ENCODE measurements at places on chromosomes 1 and 21.

DNA sequence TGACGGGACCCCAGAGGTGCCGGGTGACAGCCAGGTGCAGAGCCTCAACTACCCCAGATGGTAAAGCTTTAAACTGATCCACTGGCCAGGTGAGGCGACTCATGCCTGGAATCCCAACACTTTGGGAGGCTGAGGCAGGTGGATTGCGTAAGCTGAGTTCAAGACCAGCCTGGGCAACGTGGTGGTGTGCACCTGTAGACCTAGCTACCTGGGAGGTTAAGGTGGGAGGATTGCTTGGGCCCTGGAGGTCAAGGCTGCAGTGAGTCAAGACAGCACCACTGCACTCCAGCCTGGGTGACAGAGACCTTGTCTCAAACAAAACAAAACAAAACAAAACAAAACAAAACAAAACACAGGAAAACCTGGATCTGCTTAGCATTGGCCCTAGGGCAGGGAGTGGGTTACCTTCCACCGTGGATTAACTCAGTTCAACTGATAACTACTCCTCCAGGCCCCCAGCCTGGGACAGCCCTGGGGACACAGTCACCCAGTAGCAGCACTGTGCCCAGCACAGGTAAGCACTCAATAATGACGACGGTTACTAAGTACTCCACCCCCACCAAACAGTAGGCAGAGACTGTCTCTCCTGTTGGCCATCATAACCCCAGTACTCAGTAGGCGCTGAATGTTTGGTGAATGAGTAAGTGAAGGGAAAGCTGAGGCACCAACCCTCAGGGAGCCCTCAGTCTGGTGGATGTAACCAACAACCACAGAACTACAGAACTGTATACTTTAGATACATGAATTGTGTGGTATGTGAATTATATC is 21.6 kb downstream of the SLC66A1 start:
- DNase-seq, result no peak

GRCh38 chr1:234273981-234274380 is 99.3 kb upstream of the COA6 start:
- DNase-seq, result peak; percentile 11

DNA sequence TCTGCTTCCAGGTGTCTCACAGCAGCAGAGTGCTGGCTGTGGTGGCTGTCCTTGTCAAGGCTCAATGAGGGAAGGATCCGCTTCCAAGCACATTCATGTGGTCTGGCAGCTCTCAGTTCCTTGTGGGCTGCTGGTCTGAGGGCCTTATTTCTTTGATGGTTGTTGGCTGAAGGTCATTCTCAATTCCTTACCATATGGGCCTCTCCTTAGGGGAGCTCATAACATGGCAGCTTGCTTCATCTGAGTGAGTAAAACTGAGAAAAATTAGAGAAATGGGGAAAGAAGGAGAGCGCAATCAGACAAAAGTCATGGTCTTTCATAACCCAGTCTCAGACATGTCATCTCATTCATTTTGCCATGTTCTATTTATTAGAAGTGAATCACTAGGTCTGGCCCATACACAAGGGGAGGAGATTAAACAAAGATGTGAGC is 81.7 kb upstream of the TSPAN2 start:
- peak; percentile 87 for DNase-seq

GRCh38 chr1:4653328-4653660 is 1.1 kb upstream of the AJAP1 start:
- no peak for DNase-seq

DNA sequence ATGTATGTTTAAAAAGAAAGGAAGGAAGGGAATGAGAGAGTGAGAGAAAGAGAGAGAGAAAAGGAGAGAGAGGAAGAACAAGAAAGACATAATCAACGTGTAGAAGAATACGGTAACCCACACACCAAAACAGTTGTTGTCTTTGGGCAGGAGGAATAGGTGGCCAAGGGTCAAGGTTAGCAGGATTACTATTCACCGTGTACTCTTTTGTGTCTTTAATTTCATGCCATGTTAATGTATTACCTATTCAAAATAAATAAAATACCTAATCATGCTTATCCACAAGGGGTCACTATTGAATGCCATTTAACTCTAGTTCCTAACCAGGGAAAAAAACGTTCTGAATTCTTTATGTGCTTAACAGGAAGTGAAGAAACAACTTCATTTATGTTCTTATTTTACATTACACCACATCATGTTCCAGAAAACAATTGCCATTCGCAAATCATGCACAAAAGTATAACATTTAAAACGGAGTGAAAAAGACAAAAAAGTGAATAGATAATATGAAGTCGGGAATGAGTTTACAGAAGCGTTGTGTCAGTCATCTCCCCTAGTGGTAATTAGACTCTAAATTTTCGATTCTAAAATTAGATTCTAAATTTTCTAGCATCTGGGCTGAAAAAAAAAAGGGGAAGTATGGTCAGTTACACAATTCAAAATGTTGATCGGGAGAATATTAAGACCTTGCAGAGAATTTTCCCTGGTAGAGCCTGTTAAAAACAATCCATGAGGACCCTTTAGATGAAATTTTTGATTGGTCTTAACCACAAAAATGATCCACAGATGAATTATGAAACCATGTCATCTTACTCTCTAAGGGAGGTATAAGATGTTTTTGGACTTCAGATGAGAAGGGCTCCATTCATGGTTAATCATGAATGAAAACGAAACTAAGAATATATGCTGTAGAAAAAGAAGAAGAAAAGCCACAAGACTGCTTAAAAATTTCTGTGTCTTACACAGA is 700 bp upstream of the KMO start:
- no peak for DNase-seq

- DNase-seq, result no peak
Observed at GRCh38 chr1:30515755-30516484, 207.5 kb downstream of the MATN1 start.

DNA sequence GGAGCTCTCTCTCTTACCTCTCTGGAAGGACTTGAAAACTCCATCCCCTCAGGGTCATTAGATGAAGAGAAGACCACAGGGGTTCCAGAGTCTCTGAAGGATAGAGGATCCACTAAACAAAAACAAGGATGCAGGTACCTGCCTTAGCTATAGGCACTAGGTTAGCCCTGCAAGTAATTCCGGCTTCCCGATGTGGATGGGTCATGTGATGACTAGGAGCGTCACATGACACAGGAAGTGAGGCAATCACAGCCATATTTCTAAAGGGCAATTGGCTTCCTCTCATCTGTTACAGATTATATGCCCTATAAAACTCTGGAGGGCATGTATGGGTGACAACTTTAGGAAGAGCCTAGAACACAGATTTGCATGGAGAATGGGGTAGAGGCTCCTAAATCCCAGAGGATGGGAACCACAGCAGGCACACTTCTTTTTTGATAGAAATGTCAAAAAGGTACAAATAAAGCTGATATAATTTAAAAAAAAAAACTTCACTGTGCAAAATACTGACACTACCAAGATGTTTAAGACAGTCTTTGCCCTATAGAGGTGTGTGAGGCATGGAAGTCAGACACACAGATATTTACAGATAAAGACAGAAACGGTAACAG is 14.1 kb downstream of the ENTREP3 start:
- DNase-seq, result no peak

GRCh38 chr1:247865416-247865815 is 8.4 kb downstream of the TRIM58 start:
- no peak for DNase-seq

DNA sequence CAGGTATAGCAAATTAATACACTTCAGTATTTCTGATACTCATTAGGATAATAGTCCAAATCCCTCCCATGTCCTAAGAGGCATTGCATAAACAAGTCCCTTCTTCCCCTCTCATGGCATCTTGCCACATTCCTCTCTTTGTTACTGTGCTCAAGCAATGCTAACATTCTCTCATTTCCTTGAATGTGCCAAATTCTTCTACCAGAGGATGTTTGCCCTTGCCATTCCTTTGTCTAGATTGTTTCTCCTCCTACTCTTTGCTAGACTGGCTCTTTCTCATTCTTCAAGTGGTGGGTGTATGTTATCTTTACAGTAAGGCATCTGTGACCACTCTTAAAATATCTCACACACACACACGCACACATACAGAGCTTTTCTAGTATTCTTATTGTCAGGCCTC is 621.0 kb upstream of the CXADR start:
- DNase-seq, result no peak

GRCh38 chr1:185626344-185626743 is 107.8 kb upstream of the HMCN1 start:
- no peak for DNase-seq

GRCh38 chr1:91404151-91405012 is at the start of gene HFM1:
Gene HFM1, minus strand, starts transcription at chr1:91404837. Its CDS starts 3,755 bp downstream, at chr1:91401082.
- DNase-seq, result no peak

- DNase-seq, result no peak
Observed at GRCh38 chr1:224348137-224348536, 8.5 kb upstream of the CNIH4 start.

DNA sequence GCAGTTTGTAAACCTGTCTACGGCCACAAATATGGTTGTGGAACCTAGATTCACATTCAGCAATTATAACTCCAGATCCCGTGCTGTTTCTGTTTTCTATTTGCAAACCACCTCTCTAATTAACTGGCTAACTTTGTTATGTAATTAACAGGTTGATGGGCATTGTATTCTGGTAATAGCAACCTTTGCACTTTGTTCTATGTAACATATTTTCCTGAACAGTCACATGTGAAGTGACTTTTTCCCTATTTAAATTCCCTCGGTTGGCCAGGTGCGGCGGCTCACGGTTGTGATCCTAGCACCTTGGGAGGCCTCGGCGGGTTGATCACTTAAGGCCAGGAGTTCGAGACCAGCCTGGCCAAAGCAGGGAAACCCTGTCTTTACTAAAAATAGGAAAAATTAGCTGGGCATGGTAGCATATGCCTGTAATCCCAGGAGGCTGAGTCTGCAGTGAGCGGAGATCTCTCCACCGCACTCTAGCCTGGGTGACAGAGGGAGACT is 1.4 kb downstream of the ACADM start:
- no peak for DNase-seq

GRCh38 chr1:67361641-67362040 is 54.0 kb downstream of the IL12RB2 start:
- no peak for DNase-seq

DNA sequence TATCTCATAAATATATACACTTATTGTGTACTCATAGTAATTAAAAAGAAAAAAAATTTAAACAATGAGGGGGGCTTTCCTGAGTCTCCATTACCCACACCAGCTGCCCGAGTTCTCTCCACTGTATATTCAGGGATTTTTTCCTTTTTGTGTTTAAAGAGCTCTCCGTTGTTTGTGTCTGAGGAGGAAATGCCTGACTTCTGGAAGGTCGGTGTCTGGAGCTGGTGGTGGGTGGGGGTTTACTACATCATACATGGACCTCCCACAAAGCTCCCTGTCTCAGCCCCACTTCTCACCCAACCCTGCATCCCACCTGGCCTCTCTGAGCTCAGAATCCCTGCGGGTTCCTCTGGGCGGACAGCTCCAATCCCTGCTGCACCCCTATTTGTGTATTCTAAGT is 64.1 kb upstream of the ETV3 start:
- no peak for DNase-seq

DNA sequence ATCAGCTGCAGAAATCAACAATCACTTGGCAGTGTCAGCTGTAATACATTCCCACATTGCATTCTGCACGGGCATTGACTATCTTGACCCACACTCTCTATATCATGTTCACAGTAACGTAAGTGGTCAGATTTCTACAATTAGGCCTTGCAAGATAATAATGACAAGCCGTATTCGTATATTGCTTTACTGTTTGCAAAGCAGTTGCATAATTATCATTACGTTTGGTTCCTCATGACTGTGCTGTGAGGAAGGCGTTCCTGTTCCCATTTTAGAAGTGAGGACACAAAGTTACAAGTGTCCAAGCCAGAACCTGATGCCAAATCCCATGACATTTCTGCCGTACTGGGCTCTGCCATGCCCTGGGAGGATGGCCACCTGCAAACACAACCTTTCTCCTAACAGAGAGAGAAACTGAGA is 53.5 kb upstream of the TARBP1 start:
- no peak for DNase-seq

GRCh38 chr1:197392541-197392940 is 124.5 kb downstream of the CRB1 start:
- no peak for DNase-seq

- DNase-seq, result no peak
Observed at GRCh38 chr1:51650198-51650597, 33.3 kb downstream of the OSBPL9 start.

GRCh38 chr21:41877901-41878830 is 978 bp downstream of the PRDM15 start:
- DNase-seq, result no peak

GRCh38 chr1:58305622-58306021 is 240.9 kb downstream of the OMA1 start:
- no peak for DNase-seq

DNA sequence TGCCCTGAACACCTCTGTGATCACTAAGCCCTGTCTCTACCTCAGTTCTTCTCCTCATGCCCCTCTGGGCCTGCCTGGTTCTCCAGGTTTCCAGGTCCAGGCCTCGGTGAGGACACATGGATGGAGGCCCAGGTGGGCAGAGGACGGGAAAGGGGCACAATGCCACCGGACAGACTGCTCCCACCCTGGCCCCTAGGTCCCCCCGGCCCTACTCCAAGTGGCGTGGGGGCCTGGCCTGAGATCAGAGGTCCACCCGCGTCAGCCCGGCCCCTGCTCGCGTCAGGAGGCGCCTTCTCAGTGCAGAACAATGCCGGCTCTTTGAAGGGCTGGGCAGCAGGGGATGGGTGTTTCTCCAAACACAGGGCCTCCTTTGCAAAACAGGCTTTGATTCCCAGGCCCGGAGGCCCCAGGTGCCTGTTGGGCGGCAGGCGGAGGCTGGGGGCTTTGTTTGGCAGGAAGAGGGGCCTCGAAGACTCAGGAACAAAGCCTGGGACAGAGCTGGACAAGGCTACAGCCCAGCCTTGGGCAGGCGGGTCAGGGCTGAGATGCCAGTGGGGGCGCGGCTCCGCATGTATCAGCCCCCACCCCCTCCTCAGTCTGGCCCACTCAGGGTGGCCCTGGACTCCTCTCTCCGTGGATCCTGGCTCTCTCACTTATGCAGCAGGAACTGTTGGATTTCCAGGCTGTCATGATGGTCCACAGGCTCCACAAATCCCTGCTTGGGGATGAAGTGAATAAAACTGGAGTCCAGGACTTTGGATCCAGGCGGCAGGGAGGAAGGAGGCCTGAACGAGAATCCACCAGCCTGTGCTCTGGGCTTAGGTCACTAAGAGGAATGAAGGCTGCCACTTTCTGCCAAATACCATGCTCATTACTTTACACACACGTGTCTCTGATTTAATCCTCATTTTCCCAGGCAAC is 77.4 kb upstream of the SLC2A1 start:
- DNase-seq, result no peak

GRCh38 chr1:234530672-234531071 is 51.7 kb upstream of the TARBP1 start:
- no peak for DNase-seq

DNA sequence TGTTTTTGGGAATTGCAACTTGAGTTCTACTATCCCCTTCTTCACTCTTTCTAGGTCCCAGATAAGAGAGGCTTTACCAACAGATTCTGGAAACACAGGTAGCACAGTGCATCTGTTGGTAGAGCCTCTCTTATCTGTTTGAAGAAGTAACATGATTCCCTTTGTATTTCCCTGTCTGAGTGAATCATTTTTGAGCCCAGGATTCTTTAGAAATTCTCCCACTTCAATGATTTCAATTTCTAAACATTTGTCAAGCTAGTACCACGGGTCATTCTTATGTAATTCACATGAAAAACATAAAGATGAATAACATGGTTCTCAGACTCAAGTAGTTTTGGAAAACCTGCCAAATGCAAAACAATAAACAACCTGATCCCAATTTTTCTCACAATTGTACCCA is 72.0 kb upstream of the DUSP10 start:
- no peak for DNase-seq

- no peak for DNase-seq
Observed at GRCh38 chr1:186843226-186843625, 14.5 kb downstream of the PLA2G4A start.

All from vagina (tissue), 2 donors.